Stimulated activated CD4-positive, alpha-beta T cell treated with anti-CD3 and anti-CD28 coated beads, TNF-alpha, amount 100 ng/mL, for 1 hour (primary cell): ENCODE measurements at places on chromosomes 4 and X.

GRCh38 chr4:140135529-140136088, 18.4 kb downstream of the MAML3 start:
- DNase-seq: no peak

DNA sequence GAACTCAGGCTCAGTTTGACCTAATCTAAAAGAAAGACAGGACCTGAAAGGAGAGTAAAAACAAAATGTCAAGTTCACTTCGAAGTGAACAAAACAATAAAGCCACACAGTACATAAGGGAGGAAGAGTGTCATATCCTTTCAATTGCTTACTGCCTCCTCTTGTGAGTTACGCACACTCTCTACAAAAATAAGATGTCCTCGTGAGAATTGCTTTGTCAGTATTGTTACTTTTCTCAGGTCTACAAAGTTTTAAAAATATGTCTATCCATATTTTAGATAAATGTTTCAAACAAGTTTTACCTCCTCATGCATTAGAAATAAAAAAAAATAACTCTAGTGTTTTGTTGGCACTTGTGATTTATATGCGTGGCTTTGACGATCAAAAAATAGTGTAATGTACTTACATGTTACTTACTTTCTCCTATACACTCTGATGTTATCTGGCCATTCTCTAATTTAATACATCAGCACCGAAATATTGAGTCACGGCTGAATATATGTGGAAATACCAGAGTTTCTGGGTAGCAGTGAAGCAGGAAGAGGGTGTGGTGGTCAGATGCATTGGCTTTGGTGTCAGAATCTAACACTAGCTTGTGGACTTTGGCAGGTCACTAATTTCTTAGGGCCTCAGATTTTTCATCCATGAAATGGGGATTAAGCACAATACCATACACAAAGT, 8.1 kb upstream of the MRPL1 start:
- DNase-seq: no peak

- no peak for DNase-seq
Measured at GRCh38 chr4:141046255-141046654, 87.0 kb downstream of the RNF150 start.

DNA sequence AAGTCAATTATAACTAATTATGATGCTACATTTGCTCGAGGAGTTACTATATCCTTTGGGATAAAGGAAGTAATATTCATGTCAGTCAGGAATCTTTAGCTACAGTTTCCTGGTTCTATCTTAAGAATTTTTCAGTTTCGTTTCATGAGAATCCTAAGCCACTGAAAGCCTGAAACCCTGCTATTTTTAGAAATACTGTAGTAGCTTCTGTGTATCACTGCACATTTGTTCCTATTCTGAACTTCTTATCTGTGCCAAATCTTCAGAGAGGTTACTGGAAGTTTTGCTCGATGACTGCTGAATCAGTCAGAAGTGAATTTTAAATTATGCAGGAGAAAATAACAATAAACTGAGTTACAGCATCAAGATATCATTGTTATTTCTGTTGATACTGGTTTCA, 249.2 kb downstream of the TENM3 start:
- no peak for DNase-seq
